Stimulated activated CD8-positive, alpha-beta memory T cell treated with anti-CD3 and anti-CD28 coated beads, Interleukin-15, amount 100 ng/mL, for 4 hours (primary cell): ENCODE measurements at places on chromosomes 7 and 10.
A peak's percentile ranks its signal among the peaks of the same experiment; 100 is the strongest.

- peak; percentile 32 for DNase-seq
These were observed 22.3 kb downstream of the AMZ1 start for GRCh38 chr7:2710286-2710655.

DNA sequence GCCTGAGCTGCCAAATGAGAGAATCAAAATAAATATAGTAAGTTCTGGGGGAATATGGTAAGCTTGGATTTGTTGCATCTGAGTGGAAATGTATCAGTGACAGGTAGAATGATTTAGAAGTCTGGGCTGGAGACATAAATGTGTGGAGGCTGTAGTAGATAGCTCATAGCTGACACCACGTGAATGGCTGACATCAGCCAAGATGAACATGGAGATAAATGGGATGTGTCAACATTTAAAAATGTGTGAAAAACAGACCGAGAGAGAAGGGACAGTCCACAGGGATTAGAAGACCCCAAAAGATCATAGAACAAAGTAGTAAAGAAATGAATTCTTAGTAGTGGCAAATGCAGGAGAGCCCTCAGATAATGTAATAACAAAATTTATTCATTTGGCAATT, 40.9 kb downstream of the NAMPT start:
- no peak for DNase-seq

GRCh38 chr10:76091926-76092325, 660.5 kb downstream of the LRMDA start:
- DNase-seq = no peak

- DNase-seq = no peak
These were observed 12.1 kb downstream of the AP5Z1 start for GRCh38 chr7:4787541-4787940.

DNA sequence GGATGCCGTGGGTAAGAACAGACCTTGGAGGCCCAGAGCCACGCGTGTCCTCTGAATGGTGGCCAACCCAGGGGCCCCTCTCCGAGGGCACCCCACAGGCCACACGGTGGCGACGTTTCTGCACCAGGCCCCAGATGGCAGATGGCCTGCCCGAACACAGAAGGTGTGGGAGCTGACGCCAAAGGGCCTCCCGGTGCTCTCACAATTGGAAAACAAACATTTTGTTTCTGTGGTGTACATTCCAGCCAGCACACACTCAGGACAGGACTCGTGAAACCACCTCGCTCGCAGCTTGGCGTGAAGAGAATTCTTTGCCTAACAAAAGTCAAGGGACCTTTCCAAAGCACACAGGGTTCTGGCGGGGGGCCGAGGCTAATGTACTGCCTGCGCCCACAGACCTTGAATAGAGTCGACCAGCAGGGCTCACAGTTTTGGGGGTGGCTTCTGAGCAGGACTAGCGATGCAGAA, 112.1 kb downstream of the FAM53B start:
- no peak for DNase-seq
